Astrocyte of the spinal cord (primary cell): ENCODE measurements at places on chromosomes 1 and 21.

DNA sequence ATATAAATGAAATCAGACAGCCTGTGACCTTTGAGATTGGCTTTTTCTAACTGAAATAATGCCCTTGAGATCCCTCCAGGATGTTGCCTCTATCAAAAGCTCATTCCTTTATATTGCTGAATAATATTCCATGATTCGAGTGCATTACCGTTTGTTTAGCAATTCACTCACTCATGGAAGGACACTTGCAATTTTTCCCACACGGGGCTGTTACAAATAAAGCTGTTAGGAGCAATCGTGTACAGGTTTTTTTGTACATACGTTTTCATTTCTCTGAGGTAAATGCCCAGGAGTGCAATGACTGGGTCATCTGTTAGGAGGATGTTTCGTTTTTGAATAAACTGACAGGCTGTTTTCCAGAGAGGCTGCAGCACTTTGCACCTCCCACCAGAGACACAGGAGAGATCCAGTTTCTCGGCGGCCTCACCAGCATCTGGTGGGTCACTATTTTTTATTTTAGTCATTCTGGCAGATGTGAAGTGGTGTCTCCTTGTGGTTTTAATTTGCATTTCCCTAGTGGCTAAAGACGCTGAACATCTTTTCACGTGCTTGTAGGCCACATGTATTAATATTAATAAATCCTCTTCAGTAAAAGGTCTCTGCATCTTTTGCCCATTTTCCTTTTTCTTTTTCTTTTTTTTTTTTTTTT lies 11.0 kb downstream of the PRDM15 start:
- peak; percentile 20 for DNase-seq

DNA sequence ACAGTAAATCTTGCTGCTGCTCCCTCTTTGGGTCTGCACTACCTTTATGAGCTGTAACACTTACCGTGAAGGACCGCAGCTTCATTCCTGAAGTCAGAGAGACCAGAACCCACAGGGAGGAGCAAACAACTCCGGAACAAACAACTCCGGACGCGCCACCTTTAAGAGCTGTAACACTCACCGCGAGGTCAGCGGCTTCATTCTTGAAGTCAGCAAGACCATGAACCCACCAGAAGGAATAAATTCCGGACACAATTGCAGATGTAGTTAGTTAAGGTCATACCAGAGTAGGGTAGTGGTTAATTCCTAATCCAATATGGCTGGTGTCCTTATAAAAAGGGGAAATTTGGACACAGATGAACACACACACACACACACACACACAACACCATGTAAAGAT lies 37.7 kb downstream of the VTCN1 start:
- no peak for DNase-seq

GRCh38 chr1:53077599-53077965 lies 15.6 kb downstream of the PODN start:
- no peak for DNase-seq

DNA sequence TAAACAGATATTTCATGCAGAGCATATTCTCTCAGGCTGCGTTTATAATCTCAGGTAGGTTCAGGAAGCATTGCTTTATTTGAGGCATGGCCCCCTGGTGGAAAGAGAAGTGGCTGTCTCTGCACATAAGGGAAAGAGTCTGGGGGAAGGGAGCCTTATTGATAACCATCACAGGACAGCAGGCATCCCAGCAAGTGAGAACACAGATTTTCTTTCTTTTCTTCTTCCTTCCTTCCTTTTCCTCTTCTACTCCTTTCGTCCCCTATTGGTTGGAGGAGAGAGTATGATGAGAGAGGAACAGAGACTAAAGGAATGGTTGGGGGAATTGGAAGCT lies 21.9 kb downstream of the TSNAX start:
- DNase-seq = peak; percentile 7

- DNase-seq = peak; percentile 59
These were observed 40.7 kb upstream of the EYA3 start for GRCh38 chr1:28129150-28129549.
